Gastrocnemius medialis (tissue), 4 donors: ENCODE measurements at places on chromosomes 7 and 10. TPM values are rescaled to one million over a fixed set of nuclear protein-coding genes. Genes with fewer than 3 reads are reported as not detected.

The VWDE gene
- total RNA-seq, result not detected

DNA sequence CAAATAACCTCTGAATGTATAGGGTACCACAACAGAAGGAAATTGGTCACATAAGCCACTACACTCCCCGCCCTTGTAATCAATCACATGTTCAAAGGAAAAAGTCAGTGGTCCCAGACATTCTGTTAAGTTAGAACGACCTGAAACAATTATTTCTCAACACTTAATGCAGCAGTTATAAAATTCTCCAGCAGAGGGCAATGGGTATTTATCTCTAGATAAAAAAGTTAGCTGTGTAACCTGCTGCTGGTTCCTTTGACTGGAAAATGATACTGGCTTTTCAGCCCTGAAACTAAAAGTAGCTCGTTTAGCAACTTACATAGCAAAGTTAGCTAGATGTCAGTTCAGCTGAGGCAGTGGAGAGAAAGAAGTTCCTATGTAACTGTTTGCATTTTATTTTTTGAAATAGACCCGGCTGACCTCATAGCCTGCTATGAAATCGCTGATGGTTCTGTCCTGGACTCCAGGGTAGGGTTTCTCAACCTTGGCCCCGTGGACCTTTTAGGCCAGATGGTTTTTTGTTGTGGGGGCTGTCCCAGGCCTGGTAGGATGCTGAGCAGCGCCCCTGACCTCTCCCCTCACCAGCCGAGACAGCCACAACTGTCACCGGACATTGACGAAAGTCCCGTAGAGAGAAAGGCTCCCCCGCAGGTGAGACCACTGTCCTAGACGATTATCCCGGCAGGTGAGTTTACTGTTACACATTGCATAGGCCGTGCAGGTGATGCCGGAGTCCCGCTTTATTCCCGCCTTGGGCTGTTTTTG is 40.2 kb upstream of the PROSER2 start:
- no peak overlapping the region for H3K27ac ChIP-seq
- no peak overlapping the region for H3K4me3 ChIP-seq
- DNase-seq, result no peak
- no peaks in the 10 kb centered on the region for H3K4me1 ChIP-seq
- no peaks in the 10 kb centered on the region for H3K27me3 ChIP-seq

The LEP gene
- total RNA-seq, result not detected

DNA sequence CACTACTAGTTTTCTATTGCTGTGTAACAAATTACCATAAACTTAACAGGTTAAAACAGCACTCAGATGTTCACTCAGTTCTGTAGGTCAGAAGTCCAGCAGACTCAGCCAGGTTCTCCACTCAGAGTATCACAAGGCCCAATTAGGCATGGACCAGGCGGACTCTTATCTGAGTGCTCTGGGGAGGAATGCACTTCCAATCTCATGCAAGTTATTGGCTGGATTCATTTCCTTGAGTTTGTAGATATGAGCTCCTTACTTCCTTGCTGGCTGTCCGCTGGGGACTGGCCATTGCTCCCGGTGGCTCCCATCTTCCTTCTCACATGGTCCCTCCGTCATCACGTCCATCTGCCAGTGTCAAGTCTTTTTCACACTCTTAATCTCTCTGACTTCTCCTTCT is 137.0 kb upstream of the PRR15 start:
- no peak overlapping the region for H3K27ac ChIP-seq
- H3K36me3 ChIP-seq, result no peaks in the 10 kb centered on the region
- no peak for DNase-seq
- H3K4me3 ChIP-seq, result no peak overlapping the region
- no peaks in the 10 kb centered on the region for H3K27me3 ChIP-seq

The CRHR2 gene
- 0.07 TPM for total RNA-seq

The IKZF1 gene
- total RNA-seq, result 3.6 TPM

DNA sequence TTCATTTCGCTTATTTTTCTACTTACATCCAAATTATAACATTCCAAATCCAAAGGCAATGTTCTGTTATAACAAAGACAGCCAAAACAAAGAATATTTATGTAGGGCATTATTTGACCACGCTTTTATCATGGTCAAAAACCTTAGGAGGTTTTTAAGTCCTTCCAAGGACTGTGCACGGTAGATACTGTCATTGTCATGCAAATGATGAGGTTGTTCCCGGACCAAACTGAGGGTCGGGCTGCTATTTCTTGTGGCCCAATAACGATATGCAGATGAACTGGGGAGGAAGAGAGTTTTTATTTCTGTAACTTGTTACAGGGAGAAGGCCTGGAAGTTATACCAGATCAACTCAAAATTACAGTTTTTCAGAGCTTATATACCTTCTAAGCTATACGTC is 56.6 kb upstream of the STEAP4 start:
- H3K27ac ChIP-seq, result no peak overlapping the region
- no peak overlapping the region for H3K4me3 ChIP-seq
- H3K4me1 ChIP-seq, result no peaks in the 10 kb centered on the region
- H3K36me3 ChIP-seq, result no peaks in the 10 kb centered on the region

DNA sequence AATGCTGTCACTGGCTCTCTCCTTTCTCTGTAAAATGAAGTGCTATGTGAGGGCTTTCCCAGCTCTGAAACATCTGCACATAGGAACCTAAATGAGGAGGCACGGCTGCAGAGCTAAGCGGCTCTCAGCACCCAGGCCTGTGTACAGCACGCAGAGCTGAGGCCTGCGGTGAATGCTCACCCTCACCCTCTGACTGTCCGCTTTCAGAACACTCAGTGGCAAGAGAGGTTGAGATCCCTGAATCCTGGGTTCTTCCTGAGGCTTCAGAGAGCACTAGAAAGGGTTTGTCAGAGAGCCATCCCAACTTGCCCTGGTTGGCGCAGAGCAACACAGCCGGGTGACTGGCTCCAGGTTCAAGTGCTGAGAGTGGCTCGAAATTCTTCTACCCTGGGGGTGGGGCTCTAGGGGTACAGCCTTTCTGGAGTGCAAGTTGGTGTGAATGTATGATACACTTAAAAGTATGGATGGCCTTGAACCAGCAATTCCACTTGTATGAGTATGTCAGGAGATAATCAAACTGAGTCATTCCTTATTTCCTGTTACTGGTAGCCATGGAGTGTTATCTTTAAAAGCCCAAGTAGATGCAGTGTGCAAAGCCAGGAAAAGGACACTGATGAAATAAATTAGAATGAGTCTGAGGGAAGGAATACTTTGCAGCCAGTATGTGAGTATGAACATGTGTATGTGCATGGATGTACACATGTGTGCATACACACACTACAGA is 1.7 kb upstream of the CCDC201 start:
- H3K27me3 ChIP-seq, result no peaks in the 10 kb centered on the region
- no peak for DNase-seq
- no peaks in the 10 kb centered on the region for H3K36me3 ChIP-seq
- H3K4me3 ChIP-seq, result no peak overlapping the region

- no peaks in the 10 kb centered on the region for H3K36me3 ChIP-seq
- H3K4me3 ChIP-seq, result no peak overlapping the region
- no peaks in the 10 kb centered on the region for H3K27me3 ChIP-seq
These were observed 63.1 kb downstream of the PWWP2B start for GRCh38 chr10:132460071-132460470.

The SLC29A4 gene
- total RNA-seq, result 5.4 TPM
